ENCODE measurements at places on chromosomes 12 and 14.

GRCh38 chr14:102964152-102964730, 41.8 kb downstream of the AMN start:
- DNase-seq: no peak

DNA sequence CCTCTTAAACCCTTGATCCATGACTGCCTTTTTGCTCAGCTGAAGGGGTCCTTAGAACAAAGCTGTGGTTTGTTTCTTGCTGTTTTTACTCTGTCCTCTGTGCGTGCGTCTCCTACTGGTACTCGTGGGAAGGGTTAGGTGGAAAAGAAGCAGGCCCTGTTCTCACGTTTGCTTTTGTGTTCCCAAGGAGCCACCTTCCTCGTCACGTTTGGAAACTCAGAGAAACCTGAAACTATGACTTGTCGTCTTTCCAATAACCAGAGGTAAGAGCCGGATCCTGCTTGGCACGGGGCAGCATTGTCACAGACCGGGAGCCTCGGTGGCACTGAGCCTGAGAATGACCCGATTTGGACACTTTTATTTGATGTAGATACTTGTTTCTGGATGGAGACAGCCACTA, 13.1 kb downstream of the ZFYVE21 start:
- no peak for DNase-seq

GRCh38 chr14:65297744-65298143, 114.8 kb upstream of the FUT8 start:
- DNase-seq: no peak

DNA sequence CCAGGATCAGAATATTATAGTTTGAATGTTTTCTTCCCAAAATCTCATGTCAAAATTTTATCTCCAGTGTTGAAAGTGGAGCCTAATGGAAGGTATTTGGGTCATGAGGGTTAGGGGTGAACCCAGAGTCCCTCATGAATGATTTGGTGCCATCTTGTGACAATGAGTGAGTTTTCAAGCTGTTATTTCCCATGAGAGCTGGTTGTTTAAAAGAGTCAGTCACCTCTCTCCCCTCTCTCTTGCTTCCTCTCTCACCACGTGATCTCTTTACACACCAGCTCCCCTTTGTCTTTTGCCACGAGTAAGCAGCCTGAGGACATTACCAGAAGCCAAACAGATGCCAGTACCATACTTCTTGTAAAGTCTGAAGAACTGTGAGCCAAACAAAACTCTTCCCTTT, 561.6 kb downstream of the RERGL start:
- no peak for DNase-seq

DNA sequence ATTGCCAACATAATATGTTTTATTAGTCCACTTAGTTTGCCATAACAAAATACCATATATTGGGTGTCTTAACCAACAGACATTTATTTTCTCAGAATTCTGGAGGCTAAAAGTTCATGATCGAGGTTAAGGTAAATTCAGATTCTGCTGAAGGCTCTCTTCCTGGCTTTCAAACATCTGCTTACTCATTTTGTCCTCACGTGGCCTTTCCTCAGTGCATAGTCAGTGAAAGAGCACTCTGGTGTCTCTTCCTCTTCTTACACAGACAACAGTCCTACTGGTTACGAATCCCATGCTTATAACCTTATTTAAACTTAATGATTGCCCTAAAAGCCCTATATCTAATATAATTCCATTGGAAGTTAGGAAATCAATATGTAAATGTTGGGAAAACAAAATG, 479.7 kb downstream of the FSCB start:
- no peak for DNase-seq

- DNase-seq: no peak
These were observed 41.7 kb downstream of the SMIM41 start for GRCh38 chr12:52120951-52121823.

All from CD4-positive, alpha-beta T cell (primary cell).